ENCODE measurements at places on chromosomes 2 and 18.

DNA sequence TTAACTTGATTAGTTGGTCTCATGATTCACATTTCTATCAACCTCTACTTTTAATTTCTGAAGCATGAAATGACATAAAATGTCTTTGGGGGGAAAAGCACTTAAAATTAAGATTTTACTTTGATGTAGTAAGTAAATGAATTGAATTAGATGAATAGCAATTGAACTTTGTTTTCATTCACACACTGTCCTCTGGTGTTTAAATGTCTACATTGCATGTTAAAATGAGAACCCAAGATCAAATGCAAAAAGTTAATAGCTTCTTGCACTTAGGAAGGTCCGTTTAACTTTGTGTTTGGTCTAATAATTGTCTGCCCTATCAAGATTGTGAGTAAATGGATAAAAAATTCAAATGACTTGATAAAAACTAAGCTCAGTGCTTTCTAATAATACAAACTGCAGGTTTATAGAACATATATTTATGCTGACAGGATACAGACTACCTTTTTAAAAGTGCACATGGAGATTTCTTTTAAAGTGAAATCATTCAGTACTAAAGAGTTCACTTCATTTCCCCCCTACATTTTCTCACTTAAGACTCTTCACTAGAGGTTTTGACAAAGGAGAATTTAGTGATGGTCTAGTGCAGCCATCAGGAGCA is 156.2 kb upstream of the NABP1 start:
- DNase-seq = peak; percentile 36

DNA sequence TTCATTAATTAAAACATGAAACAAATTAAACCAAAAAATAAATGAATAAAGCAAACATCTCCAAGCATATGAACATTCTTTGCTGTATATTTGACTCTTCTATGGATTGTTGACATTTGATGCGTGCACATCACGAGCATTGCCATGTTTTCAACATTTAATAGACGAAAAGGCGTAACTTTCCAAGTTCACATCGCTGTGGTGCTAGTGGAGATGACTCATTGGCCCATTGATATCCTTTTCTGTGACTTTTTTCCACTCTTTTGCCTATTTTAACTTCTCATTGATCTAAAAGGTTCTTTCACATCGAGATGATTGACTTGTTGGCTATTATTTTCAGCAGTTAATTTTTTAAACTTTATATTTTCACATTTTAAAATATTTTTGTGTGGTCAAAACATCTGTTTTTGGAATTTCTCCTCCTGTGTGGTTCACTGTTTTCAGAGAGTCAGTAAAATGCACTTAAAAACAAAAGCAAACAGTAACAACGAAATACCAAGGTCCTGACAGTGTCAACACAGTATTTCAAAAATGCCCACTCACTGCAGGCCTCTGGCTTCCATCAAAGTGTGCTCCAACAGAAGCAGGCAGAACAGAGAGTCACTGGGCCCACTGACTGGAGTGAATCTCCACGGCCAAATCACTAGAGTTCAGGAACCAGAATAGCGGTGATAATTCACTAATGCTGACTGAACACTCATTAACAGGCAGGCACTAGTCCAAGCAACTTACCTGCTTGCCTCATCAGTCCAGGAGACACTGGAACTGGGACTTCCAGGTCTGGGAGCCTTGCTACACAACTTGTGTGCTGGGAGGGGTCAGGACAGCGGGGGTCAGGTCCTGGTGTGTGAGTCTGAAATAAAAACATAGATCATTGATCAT is 372.2 kb upstream of the SMIM21 start:
- DNase-seq = no peak

DNA sequence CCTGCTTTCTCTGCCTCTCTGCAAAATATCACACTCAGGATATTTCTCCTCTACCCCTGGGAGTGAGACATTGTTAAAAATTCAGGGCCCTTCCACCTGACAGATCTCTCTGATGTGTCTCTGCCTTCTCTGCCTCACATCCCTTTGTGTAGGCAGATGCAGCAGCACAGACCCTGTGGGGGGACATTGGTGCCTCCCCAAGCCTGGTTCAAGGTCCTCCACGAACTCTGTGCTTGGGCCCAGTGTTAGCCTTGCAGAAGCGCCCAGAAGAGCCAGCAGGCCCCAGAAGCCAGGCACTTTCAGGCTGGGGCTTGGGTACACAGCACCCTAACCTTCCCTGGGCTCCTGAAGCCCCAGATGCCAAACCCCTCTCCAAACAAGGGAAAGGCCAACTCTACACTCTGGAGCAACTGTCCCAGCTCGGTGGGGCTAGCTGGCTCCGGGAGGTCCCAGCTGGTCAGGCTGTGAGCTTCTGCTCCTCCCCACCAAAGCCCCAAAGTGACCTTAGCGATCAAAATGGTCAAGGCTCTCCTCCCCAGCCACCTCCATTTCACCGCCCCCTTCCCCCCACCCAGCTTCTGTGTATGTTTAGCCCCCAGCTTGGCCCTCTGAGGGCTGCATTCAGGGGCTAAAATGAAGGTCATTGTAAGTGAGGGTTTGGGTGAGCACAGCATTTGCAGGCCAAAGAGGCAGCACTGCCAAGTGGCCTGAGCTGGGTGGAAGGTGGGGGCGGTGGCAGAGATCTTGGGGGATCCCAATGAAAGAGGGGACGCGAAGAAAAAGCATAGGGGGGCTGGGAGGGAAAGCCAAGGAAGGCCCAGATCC is 2.6 kb downstream of the HOXD9 start:
- no peak for DNase-seq

DNA sequence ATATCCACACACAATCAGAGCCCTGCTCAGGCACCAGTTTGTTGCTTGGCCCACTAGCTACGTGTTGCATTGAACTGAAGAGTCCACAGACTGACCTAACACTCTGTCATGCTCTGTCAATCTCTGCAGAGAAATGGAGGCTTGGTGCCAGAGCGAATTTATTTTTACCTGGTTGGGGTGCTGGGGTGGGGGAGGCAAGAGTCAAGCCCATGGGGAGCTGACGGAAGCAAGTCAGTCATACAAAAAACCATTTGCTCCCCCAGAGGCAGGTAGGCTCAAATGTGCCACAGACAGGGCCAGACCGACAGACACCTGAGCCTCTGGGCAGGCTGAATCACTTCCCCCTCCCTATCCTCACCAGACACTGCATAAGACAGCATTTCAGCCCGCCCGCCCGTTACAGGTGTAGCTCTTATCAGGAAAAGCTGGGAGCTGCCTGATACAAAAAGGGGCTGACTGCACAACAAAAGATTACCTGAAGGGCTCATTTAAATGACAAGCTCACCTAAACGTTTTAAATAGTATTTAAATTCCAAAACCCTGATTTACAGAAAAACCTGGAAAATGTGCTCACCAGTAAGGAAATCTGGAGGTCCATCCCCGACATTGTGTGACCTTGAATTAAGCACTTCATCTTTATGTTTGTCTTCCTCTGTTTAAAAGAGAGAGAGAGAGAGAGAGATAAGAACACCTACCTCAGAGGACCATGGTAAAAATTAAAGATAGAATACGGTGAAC is 2.1 kb upstream of the PCBP1 start:
- DNase-seq = peak; percentile 72

- no peak for DNase-seq
Measured at GRCh38 chr2:126843081-126843480, 55.6 kb upstream of the TEX51 start.

DNA sequence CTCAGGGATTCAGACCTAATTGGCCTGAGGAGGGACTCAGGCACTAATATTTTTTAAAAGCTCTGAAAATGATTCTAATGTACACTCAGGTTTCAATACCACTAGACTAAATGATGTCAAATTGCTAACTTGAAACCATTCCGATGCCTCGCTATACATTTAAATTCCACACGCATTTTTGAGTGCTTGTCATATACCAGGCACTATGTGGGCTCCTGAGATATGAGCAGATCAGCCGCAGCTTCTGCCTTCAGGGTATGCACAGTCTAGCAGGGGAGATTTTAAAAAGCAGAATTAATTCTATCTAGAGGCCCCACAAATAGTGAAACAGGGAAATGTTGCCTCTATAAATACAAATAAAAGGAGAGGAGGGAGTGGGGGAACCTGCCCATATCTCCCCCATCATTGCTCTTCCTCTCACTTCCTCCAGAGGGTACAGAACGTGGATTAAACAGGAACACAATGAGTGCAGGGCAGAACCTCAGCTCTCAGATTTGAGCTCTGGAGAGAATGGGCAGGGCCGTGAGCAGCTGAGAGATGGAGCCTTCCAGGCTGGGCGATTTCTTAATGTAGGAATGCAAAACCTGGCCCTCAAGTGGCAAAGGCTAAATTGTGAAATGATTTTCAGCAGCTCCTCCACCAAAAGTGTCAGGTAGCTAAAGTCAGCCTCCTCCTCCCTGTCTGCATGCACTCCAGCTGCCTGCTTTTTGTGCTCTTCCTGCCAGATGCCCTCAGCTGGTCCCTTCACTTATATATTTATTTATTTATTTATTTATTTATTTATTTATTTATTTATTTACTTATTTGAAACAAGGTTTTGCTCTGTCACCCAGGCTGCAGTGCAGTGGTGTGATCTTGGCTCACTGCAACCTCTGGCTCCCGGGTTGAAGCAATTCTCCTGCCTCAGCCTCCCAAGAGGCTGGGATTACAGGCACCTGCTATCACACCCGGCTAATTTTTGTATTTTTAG is 24.6 kb upstream of the LBH start:
- no peak for DNase-seq

DNA sequence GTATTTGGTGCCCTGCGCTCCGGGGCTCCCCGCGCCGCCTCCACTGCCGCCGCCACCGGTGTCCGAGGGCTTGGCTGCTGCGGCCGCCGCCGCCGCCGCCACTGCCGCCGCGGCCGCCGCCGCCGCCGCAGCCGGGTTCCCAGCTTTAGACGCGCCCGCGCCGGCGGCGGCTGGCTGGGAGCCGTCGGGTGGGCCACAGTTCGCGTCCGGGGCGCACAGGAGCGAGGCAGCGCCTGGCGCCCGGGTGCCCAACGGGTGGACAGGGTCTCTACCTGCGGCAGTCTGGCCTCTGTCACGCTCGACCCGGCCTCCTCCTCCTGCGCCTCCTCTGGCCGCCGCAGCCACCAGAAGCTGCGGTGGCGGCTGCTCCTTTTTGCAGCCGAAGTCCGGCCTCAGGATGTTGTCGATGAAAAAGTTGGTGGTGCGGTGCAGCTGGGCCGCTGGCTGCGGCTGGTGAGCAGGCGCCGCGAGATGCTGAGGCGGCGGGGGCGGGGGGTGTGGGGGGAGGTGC is 951 bp downstream of the EN1 start:
- no peak for DNase-seq

- DNase-seq = peak; percentile 73
Measured at GRCh38 chr2:143261986-143262385, 132.8 kb downstream of the ARHGAP15 start.

GRCh38 chr18:12013186-12013916 is 32.0 kb downstream of the IMPA2 start:
- no peak for DNase-seq

DNA sequence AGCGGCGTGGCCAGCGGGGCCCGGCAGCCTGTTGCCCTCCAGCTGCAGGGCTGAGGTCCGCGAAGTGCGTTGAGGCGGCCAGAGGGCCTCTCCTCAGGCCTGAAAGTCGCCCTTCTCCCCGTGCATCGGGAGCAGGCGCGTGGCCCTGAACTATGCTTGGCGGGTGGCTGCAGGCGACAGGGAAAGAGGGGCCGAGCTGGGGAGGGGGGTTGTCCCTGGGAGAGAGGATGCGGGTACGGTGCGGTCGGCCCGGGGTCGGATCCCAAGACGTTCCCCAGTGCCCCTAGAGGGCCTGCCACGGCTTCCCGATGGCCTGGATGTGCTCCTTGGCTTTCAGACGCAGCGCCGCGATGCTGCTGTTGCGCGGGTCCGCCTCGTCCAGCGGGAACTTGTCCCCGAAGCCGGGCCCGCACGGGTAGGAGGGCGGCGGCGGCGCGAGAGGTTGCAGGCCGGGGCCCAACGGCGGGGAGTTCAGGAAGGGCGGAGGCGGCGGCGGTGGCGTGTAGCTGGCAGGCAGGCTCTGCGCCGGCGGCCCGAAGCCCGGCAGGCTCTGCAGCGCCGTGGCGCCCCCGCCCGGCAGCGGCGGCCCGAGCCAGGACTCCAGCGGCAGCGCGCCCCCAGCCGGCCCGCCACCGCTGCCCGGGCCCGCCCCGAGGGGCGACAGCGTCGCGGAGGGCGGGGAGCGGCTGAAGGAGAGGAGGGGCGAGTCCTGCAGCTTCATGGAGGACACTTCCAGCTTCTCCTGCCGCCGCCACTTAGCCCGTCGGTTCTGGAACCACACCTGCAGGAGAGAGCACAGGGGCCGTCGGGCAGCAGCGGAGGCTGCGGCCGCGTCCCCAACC is 4.3 kb downstream of the RAX start:
- peak; percentile 8 for DNase-seq

DNA sequence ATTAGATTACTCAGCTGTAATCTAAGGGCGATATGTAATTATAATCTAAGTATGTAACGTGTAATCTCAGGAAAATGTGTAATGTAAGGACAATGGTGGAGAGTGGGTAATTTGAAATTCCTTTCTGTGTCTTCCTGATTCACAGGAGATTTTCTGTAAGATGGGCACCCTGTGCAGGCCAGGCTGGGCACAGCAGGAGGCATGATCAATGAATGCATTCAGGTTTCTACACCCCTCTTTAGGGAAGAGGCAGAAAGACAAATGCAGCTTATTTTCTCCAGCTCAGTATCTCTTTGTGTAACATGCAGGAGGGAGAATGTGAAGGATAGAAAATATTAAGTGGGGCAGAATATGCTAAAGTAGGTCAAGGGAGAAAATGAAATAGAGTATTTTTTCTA is 320.1 kb downstream of the PIK3C3 start:
- DNase-seq = no peak

GRCh38 chr2:118980573-118980972 is 38.6 kb downstream of the MARCO start:
- DNase-seq = no peak

DNA sequence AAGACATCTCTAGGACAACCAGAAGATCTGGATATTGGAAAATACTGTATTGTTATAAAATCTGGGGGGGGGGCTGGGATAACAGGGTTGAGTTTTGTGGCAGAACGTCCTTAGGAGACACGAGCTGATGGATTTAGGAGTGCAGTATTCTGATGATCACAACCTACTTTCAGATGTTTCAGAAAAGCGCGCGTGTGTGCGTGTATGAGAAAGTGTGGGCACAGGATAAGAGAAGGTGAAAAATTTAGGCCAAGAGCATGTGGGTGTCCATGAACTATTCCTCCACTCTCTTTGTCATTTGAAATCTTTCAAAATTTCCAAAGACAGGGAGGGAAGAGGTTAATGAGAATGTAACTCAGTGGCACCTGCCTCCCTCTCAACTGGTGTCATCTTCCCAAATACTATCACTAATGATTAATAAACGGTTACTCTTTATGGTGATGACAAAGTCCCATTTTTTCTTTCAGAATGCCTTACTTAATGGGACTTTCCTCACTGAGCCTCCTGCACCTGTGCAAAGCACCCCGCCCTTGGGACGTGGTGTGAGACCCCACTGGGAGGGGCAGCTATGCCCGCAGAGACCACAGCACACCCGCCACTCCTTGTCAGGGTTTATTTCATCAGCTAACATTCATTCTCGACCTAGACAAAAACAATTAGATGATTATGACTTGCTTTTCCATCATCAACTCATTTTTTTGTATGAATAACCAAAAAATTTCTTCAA is 53.6 kb downstream of the HS6ST1 start:
- no peak for DNase-seq

- no peak for DNase-seq
Measured at GRCh38 chr18:23887493-23887892, 127.1 kb upstream of the TTC39C start.

GRCh38 chr2:220569112-220569897 is 941.9 kb downstream of the SLC4A3 start:
- no peak for DNase-seq

- DNase-seq = no peak
Measured at GRCh38 chr2:48727560-48727959, 28.0 kb downstream of the LHCGR start.

Data from CD4-positive, alpha-beta T cell treated with Interferon alpha-2 for 1 hour (primary cell).